ENCODE measurements at places on chromosomes 2 and 18.

- DNase-seq = peak; percentile 48
These were observed 62.6 kb downstream of the ITGB1BP1 start for GRCh38 chr2:9360701-9361100.

GRCh38 chr2:36404754-36405153, 49.2 kb downstream of the CRIM1 start:
- no peak for DNase-seq

- DNase-seq = peak; percentile 28
These were observed 267.6 kb downstream of the SRBD1 start for GRCh38 chr2:45343251-45344017.

GRCh38 chr2:15964936-15965563, 24.7 kb downstream of the MYCN start:
- DNase-seq = no peak

- DNase-seq = no peak
These were observed 69.9 kb downstream of the RHBDD1 start for GRCh38 chr2:226905718-226906117.

All from AG10803 (cell line).